Activated CD8-positive, alpha-beta memory T cell treated with anti-CD3 and anti-CD28 coated beads for 48 hours (primary cell): ENCODE measurements at places on chromosomes 16 and 17.

DNA sequence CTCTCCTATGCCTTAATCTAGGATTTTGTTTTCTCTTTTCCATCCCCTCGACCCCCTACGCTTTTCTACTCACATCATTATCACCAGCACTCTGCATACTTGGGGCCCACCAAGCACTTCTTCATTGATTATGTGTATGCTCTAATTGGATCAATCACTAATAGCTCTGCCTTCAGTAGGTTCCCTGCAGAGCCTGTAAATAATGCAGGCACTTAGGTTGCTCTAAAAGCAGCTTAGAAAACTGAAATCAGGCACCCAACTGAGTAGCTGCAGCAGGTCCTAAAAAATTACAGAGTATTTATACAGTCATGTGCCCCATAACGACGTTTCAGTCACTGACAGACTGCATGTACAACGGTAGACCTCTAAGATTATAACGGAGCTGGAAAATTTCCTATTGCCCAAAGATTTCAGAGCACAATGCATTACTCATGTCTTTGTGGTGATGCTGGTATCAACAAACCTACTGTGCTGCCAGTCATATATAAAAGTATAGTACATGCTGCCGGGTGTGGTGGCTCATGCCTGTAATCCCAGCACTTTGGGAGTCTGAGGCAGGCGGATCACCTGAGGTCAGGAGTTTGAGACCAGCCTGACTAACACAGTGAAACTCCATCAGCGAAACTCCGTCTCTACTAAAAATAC lies 280.4 kb downstream of the HS3ST3B1 start:
- no peak for DNase-seq

GRCh38 chr16:1082266-1082951 lies 9.9 kb downstream of the SSTR5 start:
- no peak for DNase-seq

DNA sequence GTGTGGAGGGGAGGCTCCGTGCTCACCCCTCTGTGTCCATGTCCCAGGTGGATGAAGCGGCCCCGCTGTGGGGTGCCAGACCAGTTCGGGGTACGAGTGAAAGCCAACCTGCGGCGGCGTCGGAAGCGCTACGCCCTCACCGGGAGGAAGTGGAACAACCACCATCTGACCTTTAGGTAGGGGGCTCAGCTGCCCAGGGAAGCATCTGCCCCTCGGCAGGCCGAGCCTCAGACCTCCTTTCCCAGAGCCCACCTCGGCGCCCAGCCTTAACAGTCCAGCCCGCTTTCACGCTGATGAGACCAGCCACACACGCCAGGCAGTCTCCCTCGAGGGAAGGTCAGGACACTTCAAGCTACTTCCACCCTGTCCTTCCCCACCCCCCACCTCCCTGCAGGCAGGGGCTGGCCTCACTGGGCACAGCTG lies 12.7 kb downstream of the MMP15 start:
- no peak for DNase-seq

DNA sequence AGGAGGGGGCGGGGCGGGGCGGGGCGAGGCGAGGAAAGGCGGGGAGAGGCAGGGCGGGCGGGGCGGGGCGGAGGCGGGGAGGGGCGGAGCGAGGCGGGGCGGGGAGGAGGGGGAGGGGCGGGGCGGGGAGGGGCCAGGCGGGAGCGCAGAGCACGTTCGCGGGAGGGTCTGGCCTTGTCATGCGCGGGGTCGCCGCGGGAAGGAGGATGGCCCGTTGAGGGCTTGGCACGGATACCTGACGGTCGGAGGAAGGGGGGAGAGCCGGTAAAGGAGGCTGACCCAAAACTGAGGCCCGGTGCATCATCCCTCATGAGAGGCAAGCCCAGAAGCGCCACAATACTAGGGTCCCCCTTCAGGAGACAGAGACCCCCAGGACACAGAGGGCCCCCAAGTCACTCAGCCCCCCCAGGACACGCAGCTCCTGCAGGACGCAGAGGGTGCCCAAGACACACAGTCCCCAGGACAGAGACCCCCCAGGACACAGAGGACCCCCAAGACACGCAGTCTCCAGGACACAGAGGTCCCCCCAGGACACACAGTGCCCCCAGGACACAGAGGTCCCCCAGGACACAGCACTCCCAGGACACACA lies 593 bp upstream of the WDR45B start:
- no peak for DNase-seq

- no peak for DNase-seq
Observed at GRCh38 chr17:39393736-39394135, 7.7 kb downstream of the FBXL20 start.

GRCh38 chr17:67443931-67444595 lies 67.0 kb downstream of the PITPNC1 start:
- no peak for DNase-seq

DNA sequence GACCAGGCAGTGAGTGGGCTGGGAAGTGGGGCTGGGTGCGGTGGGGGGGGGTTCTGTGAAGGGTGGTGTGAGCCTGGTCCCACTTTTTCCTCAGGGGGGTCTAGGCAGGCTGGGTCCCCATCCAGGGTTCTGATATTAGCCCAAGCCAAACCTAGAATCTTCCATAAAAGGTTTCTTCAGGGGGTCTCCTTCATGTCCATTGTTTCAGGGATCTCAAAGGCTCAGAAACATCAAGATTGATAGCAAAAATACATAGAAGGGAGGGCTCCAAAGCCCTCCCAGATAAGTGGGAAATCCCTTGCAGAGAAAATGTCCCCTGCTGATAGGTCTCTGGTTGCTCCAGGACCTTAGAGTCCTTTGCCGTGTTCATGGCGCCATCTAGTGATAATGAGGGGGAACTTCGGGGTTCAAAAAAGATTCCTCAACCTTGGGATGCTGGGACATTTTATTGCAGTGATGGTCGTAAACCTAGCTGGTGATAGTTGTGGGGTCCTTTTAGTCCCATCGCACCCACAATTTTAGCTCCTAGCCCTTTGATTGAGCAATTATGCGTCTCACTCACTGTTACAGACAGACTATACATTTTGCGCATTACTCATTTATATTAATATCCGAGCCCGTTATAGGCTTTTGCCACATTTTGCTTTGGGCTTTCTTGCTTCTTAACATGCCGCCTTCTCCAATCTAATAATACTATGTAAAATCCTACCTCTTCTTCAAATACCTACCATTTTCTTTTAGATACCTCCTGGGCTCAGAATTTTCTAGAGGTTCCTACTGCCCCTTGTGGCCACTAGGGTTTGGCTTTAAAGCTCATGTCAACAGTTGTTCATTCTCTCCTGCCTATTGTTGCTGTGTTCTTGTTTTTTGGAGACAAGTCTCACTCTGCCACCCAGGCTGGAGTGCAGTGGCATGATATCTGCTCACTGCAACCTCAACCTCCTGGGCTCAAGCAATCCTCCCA lies 35.1 kb downstream of the IGF2BP1 start:
- DNase-seq = no peak

DNA sequence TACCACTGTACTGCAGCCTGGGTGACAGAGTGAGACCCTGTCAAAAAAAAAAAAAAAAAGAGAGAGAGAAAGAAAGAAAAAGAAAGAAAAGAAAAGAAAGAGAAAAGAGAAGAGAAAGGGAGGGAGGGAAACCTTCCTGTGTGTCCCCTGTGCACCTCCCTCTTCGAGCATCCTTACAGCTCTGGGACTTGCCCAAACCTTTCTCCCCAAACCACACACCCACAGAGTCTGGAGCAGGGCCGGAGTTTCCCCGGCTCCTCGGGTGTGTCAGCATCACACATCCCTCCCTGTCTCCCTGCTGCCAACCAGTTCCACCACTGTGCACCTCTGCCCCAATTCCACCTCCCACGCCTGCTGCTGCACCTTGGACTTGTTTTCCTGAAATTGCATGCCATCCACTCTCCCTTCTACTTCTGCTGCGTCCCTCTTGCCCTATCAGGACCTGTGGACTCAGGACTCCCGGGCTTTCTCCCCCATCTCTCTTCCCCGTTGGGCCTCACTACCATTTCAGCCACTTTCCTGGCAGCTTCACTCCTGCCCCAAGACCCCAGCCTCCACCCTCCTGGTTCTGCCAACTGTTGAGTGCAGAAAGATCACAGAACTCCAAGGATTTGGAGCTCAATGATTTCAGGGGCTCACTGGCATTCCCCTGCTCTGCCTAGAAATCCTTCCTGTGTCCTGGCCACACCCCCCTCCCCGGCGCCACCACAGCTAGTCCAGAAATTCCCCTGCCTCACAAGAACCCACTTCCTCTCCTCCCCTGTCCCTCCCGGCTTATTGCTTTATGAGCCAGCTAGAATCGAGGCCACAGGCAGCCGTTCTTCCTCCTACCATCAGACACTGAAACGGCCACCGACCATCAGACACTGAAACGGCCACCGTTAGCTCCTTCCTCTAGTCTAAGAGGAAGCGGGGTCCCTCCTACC lies 3.7 kb upstream of the CDK3 start:
- no peak for DNase-seq

GRCh38 chr16:29974291-29975133 lies 844 bp downstream of the TAOK2 start:
- DNase-seq = no peak

- no peak for DNase-seq
Observed at GRCh38 chr16:12553191-12553590, 250.5 kb downstream of the CPPED1 start.

- DNase-seq = no peak
Observed at GRCh38 chr16:85395913-85396878, 216.9 kb upstream of the GSE1 start.

GRCh38 chr17:66542129-66542966 lies 239.9 kb downstream of the PRKCA start:
- no peak for DNase-seq

- no peak for DNase-seq
Observed at GRCh38 chr16:66859397-66860068, 15.3 kb downstream of the CA7 start.

DNA sequence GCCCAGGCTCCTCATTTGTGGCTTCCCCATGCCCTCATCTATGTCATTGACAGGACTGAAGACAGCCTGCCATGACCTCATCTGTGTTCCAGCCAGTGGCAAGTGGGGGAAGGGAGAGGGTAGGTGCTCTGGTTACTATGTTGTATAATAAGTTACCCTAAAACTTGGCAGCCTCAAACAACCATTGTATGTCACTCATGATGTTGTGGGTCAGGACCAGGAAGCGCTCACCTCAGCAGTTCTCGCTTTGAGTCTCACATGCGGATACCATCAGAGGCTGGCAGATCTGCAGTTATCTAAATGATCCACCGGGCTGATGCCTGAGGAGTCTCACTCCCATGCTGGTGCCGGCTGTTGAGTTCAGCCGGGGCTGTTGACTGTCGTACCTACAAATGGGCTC lies 89.0 kb upstream of the TMEM97 start:
- no peak for DNase-seq

GRCh38 chr16:52050418-52050817 lies 496.5 kb downstream of the TOX3 start:
- no peak for DNase-seq

DNA sequence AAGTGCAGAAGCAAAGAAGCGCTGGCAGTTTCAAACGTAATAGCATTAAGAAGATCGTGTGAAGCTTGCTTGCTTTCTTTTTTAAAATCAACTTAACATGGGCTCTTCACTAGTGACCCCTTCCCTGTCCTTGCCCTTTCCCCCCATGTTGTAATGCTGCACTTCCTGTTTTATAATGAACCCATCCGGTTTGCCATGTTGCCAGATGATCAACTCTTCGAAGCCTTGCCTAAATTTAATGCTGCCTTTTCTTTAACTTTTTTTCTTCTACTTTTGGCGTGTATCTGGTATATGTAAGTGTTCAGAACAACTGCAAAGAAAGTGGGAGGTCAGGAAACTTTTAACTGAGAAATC lies 17.4 kb upstream of the RAB11FIP4 start:
- DNase-seq = no peak

DNA sequence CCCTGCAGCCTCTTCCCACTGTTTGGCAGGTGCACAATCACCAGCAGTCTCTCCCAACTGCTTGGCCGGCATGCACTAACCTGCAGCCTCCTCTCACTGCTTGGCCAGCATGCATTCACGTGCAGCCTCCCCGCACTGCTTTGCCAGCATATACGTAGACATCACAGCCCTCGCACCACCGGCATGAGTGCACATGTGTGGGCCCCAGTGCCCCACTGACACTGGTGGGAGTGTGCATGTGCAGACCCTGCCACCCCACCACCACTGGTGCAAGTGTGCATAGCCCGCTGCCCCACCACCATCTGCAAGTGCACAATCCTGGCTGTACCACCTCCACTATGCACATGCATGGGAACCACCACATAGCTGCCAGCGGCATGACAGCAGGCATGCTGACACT lies 127.5 kb upstream of the SOX9 start:
- DNase-seq = no peak

GRCh38 chr17:14336418-14336817 lies 35.5 kb downstream of the HS3ST3B1 start:
- DNase-seq = no peak

GRCh38 chr16:52496051-52496876 lies 50.7 kb downstream of the TOX3 start:
- no peak for DNase-seq
